ENCODE measurements at places on chromosomes 7 and 10.

- no peak for DNase-seq
These were observed 352.6 kb downstream of the GPR37 start for GRCh38 chr7:124413029-124413428.

- DNase-seq = no peak
These were observed 1004.9 kb downstream of the KCNMA1 start for GRCh38 chr10:76632767-76633051.

DNA sequence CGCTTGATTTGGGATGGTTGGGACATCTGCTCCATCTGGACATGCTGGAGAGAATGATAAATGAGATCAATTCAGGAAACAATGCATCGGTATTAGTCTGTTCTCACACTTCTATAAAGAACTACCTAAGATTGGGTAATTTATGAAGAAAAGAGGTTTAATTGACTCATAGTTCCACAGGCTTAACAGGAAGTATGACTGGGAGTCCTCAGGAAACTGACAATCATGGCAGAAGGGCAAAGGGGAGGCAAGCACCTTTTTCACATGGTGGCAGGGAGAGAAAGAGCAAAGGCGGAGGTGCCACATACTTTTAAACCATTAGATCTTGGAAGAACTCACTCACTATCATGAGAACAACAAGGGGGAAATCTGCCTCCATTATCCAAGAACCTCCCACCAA, 16.8 kb upstream of the TSPAN12 start:
- no peak for DNase-seq

- DNase-seq = no peak
These were observed 684.3 kb upstream of the NRP1 start for GRCh38 chr10:34018784-34019183.

- no peak for DNase-seq
These were observed 260.1 kb upstream of the CDC14C start for GRCh38 chr7:48664241-48664640.

GRCh38 chr7:75663302-75663907, 75.3 kb downstream of the HIP1 start:
- DNase-seq = no peak

DNA sequence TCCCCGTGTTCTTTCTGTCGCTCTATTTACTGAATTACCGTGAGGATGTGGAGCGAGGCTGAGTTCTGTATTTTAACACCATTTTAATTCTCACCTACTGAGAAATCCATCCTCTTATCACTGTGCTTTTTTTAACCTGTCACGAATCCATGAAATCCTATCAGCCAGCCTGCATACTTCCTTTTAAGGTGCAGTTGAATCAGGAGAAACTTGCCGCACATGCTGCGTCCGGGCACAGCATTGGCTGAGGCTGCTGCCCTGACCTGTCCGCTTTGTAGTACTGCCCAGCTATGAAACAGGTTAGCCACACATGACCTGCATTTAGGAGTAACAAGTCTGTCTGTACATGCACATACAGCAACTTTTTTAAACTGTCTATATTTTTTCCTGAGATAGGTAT, 82.5 kb downstream of the EGFR start:
- no peak for DNase-seq

DNA sequence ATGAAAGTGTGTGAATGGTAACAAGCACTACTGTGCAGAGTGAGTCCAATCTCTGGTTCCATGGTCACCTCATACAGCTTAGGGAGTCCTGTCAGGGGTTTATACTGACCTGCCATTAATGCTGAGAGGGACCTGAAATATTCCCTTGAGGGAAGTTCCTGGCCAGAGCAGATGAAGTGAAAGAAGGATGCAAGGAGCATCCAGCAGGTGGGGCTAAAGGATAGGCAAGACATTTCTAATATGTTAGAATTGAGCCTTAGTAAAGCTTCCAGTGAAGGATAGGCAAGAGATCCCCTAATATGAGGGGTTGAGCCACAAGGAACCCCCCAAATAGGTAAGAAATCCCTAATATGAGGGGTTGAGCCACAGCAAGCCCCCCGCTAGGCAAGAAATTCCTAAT, 25.5 kb upstream of the FAM221A start:
- DNase-seq = no peak

- DNase-seq = no peak
These were observed 28.0 kb downstream of the HERC4 start for GRCh38 chr10:68047122-68047521.

DNA sequence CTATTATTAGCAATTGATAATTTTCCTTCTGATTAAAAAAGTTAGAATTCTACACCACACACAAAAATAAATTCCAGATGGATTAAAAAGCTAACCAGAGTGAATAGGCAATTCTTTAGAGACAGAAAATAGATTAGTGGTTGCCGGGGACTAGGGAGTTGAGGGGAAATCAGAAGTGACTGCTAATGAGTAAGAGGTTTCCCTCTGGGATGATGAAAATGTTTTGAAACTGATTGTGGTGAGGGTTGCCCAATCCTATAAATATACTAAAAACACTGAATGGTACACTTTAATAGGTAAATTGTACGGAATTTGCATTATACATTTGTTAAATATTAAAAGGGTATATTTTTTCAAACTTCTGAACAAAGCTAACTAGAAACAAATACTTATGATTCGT, 214.9 kb downstream of the GPAM start:
- DNase-seq = no peak

DNA sequence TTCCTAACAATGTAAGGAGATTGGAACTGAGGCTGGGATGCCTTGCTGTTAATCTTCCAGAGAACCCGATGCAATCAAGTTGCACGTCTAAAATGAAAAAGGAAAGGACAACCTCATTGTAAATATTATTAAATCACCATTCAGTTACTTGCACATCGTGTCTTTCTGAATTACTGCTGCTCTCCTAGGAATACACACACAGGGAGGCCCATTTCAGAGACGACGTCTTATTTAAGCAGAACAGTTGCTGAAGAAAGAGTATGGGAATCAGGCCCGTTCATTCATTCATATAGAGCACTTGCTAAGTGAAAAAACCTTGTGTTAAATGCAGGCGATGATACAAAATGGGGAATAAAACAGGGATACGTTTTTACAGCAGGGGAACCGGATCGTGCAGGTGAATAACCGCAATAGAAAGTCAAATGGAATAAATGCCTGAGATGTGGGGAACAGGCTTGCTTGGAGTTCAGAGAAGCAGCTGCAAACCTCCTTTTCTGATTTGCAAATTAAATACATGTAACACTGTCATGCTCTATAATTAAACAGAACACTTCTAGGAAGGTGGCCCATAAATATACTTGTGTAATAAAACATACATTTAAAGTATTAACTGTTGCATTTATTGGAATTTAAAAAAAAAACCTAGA, 409.9 kb downstream of the GALNT17 start:
- DNase-seq = no peak

GRCh38 chr7:44324204-44324480, 1.3 kb downstream of the CAMK2B start:
- DNase-seq = no peak

GRCh38 chr10:73471226-73471625, 24.6 kb downstream of the PPP3CB start:
- DNase-seq = no peak

- no peak for DNase-seq
These were observed 57.6 kb downstream of the SNX13 start for GRCh38 chr7:17882685-17883084.

GRCh38 chr7:35007768-35008167, 29.5 kb downstream of the DPY19L1 start:
- DNase-seq = no peak

DNA sequence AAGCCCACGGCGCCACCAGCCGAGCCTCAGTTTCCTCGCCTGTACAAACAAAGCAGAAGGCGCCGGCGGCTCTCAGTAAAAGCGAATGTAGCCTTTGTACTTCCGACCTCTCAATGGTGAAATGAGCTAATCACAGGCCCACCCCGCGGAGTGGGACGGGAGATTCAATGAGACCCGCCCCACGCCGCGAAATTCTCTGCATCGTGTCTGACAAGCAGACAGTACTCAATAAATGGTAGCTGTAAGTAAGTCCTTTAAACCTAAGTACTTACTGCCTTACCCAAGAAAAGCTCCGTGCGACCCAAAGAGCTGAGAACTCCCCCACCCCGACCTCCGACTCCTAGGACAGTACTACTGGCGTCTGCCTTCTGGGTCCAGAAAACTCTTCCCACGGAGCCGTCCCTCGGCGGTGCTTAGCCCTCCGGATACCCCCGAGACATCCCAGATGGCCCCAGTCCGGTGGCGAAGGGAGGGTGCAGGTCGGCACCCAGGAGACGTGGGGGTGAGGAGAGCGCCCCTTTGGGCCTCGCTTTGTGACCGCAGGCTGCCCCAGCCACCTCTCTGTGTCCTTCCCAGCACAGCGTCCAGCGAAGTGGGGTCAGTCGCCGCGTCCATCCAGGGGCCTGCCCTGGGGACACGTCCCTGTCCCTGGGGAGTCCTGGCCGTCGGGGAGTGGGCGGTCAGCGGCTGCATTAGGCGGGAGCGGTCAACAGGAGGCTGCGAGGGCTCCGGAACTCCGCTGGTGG, 972 bp upstream of the CXCL12 start:
- peak; percentile 69 for DNase-seq

- no peak for DNase-seq
These were observed 328.4 kb upstream of the GNAI1 start for GRCh38 chr7:79806161-79806734.

GRCh38 chr7:15524077-15524476, 37.7 kb downstream of the AGMO start:
- no peak for DNase-seq

Measured in right forelimb (tissue), 1 donor.